ENCODE measurements at places on chromosomes 3 and 15.

GRCh38 chr3:110343376-110343775 lies 728.2 kb upstream of the NECTIN3 start:
- DNase-seq = no peak

DNA sequence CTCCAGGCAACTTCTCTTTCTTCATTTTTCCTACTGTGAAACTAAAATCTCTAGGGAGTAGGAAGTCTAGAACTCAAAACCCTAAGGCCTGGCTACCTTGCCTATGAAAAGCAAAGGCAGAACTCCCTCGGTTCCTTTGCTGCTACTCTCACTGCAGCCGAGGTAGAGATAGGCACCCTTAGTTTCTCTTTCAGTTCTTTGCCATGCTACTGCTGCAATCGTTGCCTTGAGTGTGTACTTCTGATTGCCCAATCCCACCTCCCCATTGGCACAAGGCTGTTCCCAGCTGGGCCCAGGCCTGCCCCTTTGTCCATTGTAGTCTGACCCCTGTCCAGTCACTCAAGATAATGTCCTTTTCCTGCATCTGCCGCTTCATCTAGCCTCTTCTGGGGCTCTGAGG lies 92.3 kb upstream of the MRPS22 start:
- no peak for DNase-seq

GRCh38 chr15:71723344-71723743 lies 87.0 kb upstream of the NR2E3 start:
- DNase-seq = no peak

DNA sequence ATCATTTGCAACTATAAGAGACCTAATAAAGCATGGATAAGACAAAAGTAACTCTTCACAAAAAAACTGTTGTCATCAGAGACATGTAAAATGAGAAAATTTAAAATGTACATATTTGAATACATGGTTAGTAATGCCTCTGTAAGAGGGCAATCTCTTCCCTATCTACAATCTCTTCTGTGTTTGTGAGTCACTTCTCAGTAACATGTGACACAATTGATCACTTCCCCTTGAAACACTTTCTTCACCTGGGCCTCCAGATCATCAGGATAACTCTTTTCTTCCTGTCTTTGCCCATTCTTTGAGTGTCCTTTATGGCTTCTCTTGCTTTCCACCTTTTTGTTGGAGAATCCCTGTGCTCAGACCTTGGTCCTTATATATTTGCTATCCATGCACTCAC lies 50.4 kb downstream of the TFDP2 start:
- DNase-seq = no peak

DNA sequence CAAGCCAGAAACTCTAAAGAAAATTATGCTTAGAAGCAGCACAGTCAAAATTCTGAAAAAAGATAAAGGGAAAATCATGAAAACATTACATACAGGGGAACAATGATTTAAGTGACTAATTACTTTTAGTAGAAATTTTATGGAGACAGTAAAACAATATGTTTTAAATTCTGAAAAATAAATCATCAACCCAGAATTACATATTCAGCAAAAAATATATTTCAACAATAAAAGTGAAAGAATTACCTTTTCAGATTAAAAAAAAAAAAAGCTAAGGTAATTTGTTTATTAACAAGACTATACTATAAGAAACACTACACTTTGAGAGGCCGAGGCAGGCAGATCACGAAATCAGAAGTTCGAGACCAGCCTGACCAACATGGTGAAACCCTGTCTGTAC lies 32.4 kb upstream of the IGF2BP2 start:
- no peak for DNase-seq

DNA sequence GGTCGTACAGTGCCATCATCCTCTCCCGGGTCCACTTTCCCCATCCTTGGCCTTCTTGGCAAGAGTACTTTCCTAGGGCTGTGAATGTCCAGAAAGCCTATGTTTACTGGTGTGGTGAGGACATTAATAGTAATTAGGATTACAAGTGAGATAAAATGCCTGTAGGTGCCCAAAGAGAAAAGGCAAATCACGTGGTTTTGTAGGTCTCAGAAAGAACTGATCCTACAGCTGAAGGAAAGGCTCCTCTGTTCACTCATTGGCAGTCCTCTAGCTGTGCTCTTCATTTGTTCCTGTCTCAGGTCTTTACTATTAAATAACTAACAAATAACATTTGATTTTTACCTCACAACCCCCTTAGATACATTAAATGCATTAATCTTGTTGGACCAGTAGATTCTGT lies 220.1 kb upstream of the CBLB start:
- no peak for DNase-seq

GRCh38 chr3:38541806-38542205 lies 45.7 kb downstream of the EXOG start:
- peak; percentile 6 for DNase-seq

DNA sequence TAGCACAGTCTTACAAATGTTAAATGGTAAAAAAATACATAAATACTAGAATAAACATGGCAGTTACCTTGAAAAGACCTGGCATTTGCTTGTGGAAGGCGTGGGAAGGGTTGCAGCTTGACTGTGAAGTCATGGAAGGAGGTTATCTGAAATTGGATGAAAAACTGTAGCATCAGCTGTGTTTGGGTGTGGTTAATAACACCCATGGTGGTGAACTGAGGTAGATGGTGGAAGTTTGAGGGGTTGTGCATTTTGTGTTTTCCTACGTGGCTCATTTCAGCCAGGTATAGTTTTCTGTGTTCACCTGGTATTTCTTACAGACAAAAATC lies 46.5 kb downstream of the PSMD6 start:
- no peak for DNase-seq

GRCh38 chr3:29503958-29504357 lies 223.1 kb downstream of the RBMS3 start:
- no peak for DNase-seq

DNA sequence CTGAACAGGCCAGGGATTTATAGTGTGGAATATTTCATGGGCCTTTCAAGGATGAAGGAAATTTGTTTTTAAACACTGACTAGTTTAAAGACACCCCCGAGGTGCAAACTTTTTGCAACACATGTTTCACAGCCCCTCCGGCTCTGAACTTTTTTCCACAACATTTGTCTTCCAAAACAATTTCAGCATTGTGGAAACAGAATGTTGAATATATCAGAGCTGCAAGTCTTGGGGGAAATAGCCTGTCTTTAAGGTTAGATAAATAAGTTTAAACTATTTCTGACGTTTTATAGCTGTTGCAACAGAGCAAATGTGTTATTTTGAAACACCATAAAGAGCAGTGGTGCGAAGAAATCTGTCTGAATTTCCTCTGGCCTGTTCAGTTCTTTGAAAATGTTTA lies 229.2 kb upstream of the GOLGA6L4 start:
- no peak for DNase-seq

DNA sequence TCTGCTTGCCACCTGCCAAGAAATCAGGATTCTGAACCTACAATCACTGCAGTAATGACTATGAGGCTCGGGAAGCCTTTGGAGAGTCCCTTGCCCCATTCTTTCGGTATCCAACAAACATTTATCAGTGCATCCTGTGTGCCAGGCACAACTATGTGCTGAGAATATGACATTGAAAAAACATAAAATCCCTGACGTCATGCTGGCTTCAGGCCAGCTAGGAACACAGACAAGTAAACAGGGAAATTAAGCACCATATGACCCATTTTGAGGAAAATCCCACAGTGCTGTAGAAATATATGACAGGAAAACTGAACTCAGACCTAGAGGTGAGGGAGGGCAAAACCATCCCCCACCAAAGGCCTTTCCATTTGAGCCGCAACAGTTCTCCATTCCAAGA lies 34.1 kb upstream of the DET1 start:
- DNase-seq = peak; percentile 2

- DNase-seq = no peak
Measured at GRCh38 chr3:27723456-27723814, 1.3 kb upstream of the EOMES start.

- DNase-seq = no peak
Measured at GRCh38 chr3:39062180-39062579, 10.4 kb downstream of the WDR48 start.

- peak; percentile 34 for DNase-seq
Measured at GRCh38 chr3:49869525-49870126, at the start of gene CAMKV. CAMKV (minus strand) TSS chr3:49869906; CDS start chr3:49862388, 7,518 bp downstream.

DNA sequence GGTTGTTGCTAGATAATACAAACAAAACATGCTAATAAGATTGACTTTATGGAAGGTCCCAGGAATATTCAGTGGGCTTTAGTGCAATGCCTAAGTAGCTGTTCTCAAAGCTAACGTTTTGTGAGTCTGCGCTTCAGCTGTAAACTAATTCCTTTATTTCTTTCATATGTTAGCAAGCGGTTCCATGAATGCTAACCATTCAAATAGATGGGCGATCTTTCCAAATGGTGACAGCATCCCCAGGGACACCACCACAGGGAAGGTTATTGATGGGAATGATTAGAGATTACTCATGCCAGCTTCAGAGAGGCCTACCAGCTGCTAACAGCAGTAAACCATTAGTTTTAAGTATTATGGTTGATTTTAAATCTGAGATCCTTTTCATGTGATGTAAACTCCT lies 405.7 kb upstream of the MCTP2 start:
- no peak for DNase-seq

- DNase-seq = no peak
Measured at GRCh38 chr15:39174332-39174731, 406.5 kb upstream of the THBS1 start.

DNA sequence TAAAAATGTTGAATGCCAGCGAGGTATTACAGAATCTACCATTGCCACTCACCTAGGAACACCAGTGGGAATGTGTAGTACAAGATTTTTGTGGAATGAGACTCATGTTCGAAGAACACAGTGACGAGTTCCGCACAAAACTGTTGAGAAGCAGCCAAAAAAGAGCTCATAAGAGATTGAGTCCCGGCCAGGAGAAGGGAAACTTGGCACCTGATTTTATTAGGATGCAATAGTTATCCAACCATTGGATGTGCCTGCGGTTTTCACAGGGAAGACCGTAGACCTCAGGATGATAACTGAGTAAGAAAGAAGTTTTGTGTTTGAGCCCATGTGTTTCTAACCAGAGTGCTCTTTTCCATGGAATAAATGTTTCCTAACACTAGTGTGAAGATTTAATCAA lies 88.9 kb downstream of the PTPRG start:
- no peak for DNase-seq

GRCh38 chr3:111913163-111913763 lies 54.2 kb downstream of the PHLDB2 start:
- DNase-seq = no peak

DNA sequence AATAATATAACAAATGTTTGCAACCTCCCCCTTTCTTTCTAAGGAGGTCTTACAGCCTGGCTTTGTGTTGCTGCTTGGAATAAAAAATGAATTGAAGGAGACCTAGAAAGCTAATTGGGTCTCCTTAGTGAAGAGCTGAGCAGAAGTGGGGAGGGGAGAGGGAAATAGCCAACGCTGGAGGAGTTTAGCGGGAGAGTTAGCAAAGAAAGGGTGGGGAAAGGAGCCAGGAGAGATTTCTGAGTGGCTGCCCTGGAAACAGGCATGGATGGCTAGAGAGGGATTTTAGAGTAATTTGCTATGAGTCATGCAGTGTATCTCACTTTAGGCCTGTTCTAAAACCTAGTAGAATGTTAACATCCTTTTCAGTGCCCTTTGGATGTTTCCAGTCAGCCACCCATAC lies 45.2 kb upstream of the PFN2 start:
- DNase-seq = no peak

GRCh38 chr3:128254066-128254590 lies 100.8 kb downstream of the EEFSEC start:
- no peak for DNase-seq

GRCh38 chr3:172673210-172673679 lies 37.6 kb downstream of the NCEH1 start:
- peak; percentile 89 for DNase-seq

DNA sequence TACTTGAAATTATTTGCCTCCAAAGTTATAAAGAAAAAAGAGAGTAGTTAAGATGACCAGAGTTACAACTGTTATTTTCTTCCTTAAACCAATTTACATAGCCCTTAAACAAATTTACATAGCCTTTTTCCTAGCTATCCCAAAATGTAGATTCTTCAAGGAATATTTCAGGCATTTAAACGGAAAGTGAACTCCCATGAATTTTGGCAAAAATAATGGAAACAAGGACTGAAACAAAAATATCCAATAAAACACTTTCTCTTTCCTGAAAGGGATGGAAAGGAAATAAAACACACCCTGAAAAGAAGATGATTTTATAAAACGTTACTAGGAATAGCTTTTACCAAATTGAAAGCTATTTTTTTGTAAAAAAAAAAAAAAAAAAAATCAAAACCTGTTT lies 418.6 kb downstream of the FOXP1 start:
- no peak for DNase-seq

DNA sequence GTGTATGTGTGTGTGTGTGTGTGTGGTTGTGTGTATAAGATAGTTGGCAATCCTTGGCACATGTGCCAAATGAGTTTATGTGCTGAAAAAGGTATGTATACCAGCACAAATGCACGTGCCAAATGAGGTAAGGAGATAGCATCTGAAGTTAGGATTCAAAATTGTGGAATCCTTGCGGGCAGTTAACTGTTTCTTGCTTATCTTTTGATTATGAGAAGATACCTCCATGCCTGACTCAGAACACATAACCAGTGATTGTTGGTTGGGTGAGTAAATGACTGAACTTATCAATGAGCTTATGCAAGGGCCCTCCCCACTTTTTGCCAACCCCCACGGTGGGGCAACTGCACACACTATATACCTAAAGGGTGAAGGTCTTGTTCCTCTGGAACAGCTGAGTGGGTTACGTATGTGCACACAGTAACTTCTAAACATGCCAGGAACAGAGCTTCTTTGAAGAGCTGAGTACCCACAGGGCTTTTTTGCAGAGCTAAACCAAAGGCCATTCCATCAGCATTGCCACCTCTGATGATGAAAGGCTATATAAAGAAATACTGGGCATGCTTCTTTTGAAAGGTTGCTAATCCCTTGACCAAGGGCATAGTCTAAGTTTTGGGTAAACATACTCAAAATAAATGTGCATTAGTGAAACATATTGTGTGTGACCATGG lies 60.1 kb downstream of the MEIS2 start:
- DNase-seq = no peak

- no peak for DNase-seq
Measured at GRCh38 chr15:97036301-97036700, 705.8 kb downstream of the NR2F2 start.

- DNase-seq = peak; percentile 46
Measured at GRCh38 chr3:167740961-167741587, 5.6 kb downstream of the SERPINI1 start.

DNA sequence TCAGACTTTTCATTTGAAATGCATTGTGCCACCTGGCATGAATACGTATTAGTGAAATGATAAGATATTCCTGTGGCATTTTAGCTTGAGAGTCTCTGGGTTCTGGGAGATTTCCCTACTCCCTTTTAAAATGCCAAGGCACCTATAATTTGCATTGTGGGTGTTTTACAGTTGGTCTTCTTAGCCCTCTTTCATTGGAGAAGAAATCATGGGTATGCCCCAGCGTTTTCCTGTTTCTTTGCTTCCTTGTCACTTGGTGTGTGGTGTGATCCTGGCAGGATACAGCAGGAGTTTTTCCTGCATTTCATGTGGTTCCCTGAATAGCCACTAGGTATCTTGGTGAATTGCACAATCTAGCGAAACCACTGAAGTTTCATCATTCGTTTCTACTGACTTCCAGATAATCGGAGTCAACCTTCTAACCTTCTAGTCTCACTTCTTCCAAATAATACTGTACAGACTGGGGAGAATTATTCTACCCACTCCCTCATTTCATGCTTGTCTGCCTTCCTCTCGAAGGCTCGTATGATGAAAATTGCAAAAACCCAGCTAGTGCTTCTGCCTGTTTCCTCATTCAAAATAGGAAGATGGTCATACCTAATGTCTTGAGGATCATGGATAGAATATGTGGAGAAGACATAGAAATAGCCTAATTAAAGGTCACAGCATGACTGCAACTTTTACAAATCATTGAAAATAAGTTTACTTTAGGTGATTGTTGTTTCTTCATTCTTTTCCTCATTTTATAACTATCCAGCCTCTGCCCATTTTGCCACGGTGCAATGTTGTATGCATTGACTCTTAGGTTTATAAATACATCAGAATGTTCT lies 2.6 kb downstream of the BHLHE40 start:
- DNase-seq = no peak

Measured in NCI-H2081 (cell line).